ENCODE measurements at places on chromosomes 7 and 10. TPM values are rescaled to one million over a fixed set of nuclear protein-coding genes. Genes with fewer than 3 reads are reported as not detected.

LRRTM3 gene
- total RNA-seq, result not detected

GJD4 gene
- total RNA-seq, result not detected

SUN3 gene
- total RNA-seq, result not detected

EGFR gene
- 0.10 TPM for total RNA-seq

LRIT1 gene
- total RNA-seq, result not detected

C10orf90 gene
- not detected for total RNA-seq

C10orf67 gene
- total RNA-seq, result 0.18 TPM

All from activated T-helper 1 cell treated with anti-CD3 and anti-CD28 coated beads, Interleukin-12 subunit alpha, Interleukin-12 subunit beta, Interleukin-2, Interleukin-4 antibody, amounts not matched to agents 30 ng/mL and 10 ng/mL and 1 ng/mL, durations not matched to agents 14 hours and 24 hours and 36 hours (primary cell).